Spleen (tissue), 13 donors: ENCODE measurements at places on chromosomes 4 and X. TPM values are rescaled to one million over a fixed set of nuclear protein-coding genes. Genes with fewer than 3 reads are reported as not detected.

DNA sequence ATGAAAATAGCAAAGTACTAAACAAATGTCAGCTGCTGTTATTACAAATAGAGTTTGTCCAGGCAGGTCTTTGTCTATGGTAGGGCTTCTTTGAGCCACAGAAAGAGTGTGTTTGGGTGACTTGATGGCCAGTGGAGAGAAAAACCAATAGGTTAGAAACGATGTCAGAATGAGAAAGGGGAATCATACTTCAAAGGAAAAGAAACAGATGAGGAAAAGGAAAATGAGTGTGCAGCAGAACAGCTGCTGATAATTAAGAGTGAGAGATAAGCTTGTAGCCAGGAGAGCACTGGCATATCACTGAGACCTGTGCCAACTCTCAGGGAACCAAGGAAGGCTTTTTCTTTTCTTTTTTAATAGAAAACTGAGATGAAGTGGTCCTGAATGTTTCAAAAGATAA, 257.2 kb downstream of the ARHGAP24 start:
- DNase-seq = no peak

- no peak for DNase-seq
These were observed 2319.5 kb downstream of the ARAP2 start for GRCh38 chr4:33924811-33925210.

DNA sequence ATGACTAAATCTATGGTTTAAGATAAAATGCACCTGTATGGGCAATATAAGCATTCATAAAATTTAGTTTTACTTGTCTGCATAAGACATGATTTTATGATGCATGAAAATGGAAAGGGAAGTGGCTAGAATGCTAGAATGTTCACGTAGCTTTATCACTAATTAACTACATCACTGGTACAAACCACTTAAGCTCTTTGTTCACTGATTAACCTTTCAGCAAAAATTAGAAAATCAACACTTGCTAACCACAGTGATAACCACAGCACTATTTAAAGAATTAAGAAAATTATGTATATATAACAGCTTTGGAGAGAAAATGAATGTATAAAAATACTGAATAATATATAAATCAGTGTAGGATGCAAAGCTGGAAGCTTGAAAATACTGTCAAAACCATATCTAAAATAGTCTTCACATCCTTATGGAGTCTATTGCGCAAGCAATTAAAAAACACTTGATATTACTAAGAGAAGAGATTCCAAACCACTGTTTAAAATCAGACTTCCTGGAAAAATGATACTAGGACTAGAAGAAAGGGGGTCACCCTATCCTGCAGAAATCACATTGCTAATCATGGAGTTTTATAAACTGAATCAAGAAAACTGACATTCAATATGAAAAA, 51.9 kb downstream of the EFHC2 start:
- no peak for DNase-seq

FGF13 gene
- total RNA-seq = 2.9 TPM

FAAH2 gene
- total RNA-seq = 1.8 TPM

UGT2A1 gene
- not detected for total RNA-seq

NPFFR2 gene
- total RNA-seq = not detected

- peak; percentile 82 for DNase-seq
These were observed 4.7 kb upstream of the S100P start for GRCh38 chr4:6688879-6689505.

DNA sequence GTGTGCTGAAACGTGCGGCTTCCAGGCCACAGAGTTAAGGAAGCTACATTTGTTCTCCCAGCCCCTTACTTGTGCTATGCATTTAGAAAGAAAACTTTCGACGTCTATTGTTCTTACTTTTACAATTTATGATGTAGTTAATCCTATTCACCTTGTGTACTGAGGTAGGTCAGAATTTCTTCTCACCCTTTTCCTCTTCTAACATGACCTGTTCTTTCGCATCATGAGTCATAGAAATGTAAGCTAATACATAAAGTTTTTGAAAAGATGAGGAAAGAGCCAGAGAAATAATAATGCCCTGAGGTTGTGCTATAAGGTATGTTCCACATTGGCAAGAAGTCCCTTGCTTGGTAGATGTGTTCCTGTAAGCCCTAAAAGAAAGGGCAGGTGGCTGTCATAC, 298.3 kb downstream of the TRIML1 start:
- no peak for DNase-seq

ANXA3 gene
- total RNA-seq = 50.4 TPM

GRCh38 chrX:154914052-154914451, 27.9 kb downstream of the F8A1 start:
- DNase-seq = no peak

DNA sequence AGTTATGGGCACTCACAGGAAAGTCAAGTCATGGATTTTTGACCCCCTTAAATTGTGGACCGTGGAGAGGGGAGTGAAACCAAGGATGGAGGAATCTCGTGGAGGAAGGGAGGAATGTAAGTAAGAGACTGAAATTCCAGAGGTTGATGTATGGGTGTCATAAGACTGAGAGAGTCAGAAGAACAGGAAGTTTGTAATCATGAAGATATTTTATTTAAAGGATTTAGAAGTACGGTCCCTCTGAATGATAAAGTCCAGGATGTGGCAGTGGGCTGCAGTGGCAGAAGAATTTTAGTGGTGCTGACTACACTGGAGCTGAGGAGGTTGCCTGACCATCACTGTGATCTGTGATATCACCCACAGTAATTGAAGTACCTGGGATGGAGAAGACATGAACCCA, 57.8 kb downstream of the DCLK2 start:
- DNase-seq = no peak

- DNase-seq = no peak
These were observed 179.1 kb upstream of the TBC1D9 start for GRCh38 chr4:140935254-140935653.

EFHC2 gene
- total RNA-seq = 1.4 TPM

DOCK11 gene
- total RNA-seq = 55.7 TPM

CCDC160 gene
- not detected for total RNA-seq

LINC00632 gene
- 68.0 TPM for total RNA-seq

GRCh38 chr4:113080050-113080449, 30.6 kb downstream of the ANK2 start:
- no peak for DNase-seq

MAGEC2 gene
- not detected for total RNA-seq

DNA sequence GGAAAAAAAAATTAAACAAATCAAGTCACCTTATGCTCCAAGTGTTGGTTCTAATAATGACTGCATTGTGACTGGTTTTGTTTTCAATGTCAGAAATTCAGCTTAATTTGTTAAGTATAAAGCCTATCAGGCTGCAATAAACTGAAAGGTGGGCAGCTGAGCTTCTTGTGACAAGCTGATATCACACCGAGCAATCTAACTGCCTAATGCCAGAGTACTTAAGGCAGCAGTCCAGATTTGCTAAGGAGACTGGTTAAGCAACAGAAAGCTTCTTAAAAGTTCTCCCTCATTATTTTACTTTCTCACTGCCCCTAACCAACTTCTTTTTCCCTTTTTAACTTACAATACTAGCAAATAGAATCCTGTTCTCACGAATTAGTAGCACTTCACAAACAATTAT, 201.0 kb downstream of the MAB21L2 start:
- no peak for DNase-seq

C1QTNF7 gene
- total RNA-seq = 3.6 TPM

DNA sequence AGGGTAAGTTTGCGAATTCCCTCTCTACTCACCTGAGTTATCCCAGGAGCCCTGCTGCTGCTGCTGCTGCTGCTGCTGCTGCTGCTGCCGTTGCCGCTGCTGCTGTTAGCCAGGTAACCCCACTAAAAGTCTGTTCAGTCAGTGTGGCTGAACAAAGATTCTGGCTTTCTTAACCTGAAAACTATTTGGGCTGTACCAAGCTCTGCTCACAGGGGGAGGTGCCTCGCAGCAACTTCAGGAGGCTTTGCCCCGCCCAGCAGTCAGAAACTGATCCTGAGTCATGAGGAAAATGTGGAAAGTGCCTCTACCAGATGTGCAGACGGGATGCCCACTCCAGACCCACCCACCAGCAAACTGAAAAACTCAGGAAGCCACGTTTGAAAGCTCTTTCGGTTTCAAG, at the start of gene CAPN6:
CAPN6 (minus strand) TSS at position 145 of the 400 bp plus-strand sequence. CDS start 6,547 bp downstream, outside the sequence.
- DNase-seq = no peak

- no peak for DNase-seq
These were observed 26.3 kb upstream of the ADGRL3 start for GRCh38 chr4:61173799-61174198.

GRCh38 chr4:59936566-59936965, 1263.6 kb upstream of the ADGRL3 start:
- DNase-seq = no peak

DNA sequence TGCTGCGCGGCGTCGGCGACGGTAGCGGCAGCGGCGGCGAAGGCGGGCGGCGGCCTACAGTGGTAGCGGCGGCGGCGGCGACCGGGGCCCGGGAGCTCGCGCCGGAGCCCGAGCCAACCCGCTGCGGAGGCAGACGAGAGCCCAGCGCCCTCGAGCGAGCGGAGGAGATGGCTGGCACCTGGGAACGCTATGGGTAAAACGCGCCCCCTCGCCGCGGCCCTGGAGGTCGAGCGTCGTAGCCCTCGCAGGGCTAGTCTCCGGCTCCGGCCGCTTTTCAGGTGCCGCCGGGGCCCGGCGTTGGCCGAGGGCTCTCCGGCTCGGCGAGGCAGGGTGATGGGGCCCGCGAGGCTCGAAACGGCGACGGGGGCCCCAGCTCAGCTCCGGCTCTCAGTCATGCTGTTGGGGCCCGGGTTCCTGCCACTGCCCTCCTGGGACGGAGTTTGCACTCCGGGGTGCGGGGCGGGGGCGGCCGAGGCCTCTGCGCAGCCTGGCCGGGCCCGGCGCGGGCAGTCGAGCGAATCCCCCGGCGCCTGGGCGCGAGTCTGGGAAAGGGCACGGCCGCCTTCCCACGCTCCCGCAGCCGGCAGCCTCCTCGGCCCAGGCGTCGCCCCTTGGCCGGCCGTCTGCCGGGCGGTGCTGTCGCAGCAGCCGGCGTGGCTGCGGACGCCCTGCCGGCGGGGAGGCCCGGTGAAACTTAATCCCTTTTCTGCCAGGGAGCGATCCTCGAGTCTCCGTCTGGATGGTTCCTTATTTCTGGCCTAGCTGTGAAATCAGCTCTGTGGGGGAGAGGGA, 768 bp downstream of the MID2 start:
- peak; percentile 79 for DNase-seq
